ENCODE measurements at places on chromosomes 2 and 18.

DNA sequence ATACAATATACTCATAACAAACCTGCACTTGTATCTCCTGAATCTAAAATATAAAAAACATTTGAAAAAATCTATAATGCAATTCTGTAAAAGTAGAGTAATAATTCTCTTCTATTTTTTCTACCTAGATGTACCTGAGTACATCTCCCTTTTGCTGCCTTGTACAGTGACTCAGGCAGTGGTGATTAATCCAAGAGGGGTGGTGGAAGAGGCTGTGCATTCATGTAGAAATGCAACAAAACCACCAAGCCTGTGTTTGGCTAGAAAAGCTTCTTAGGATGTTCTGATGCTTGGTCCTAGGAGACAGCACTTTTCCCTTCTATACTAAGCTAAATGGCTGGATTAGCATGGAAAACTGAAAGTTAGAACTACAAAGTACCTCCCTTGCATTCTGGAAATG is 245.8 kb downstream of the DPP10 start:
- peak; percentile 5 for DNase-seq

GRCh38 chr2:78056976-78057375 is 534.8 kb upstream of the LRRTM4 start:
- no peak for DNase-seq

DNA sequence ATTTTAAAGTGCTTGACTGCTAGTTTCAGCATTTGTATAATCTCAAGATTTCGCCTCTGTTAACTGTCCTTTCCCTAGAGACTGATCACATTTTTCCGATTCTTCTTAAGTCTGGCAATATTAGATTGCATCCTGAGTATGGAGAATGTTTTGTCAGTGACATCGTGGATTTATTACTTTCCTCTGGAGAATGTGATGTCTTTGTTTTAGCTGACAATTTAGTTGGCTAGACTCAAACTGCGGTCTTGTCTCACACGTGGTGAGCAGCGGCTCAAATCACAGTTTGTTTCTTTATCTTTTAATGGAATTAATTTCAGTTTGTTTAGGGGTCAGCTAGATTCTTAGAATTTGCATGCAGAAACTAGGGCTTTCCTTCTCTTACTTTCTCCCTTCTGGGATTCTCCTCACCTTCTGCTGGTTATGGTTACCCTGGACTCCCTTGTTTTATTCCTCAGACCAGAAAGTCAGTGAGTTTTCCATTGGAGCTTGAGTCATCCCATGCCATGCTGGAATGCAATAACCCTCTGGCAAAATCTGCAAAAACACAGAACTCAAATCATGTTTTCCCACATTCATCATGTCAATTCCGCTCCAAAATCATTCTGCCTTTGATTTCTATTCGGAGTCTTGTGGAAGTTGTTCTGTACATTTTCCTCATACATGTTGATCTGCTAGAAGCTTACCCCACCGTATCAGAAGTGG is 327.2 kb upstream of the TRIB2 start:
- no peak for DNase-seq

- no peak for DNase-seq
Measured at GRCh38 chr2:45121236-45121927, 112.1 kb upstream of the SIX2 start.

- DNase-seq, result no peak
Measured at GRCh38 chr18:62583376-62583775, 60.6 kb downstream of the ZCCHC2 start.

DNA sequence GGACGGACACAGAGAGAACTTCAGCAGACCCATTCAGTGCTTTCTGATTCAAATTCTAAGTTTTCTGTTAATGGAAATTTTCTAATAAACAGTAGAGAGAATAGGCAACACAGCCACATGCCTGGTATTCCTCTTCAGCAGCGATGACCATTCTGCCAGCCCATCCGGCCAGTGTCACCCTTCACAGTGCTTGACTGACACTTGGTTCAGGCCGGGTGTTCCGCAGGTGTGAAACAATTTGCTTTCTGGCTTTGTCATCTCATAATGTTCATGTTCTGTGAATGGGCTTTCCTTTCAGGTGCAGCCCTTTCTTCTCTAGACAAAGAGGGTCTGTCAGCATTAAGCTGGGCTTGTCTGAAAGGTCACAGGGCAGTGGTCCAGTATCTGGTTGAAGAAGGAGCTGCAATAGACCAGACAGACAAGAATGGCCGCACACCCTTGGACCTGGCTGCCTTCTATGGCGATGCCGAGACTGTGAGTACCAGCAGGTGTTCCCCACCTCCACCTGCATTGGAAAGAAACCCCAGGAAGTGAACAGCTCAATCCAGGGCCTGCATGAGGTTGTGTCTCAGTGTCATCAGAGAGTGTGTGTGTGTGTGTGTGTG is 67.0 kb downstream of the WDSUB1 start:
- no peak for DNase-seq

DNA sequence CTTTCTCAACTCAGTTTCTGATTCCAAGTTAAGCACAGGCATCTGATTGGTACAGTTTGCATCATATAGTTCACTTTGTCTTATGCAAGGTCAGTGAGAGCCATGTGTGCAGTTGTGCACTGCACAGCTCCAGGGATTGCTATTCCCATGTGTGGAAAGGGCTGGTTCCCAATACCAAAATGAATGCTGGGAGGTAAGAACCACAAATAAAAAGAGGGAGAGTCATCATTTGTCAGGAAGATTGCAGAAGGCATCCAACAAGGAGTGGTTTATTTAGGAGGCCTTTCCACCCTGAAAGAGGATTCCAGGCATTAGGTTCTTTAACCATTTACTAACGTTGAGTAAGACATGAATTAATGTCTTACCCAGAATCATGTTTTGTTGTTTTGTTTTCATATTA is 141.2 kb upstream of the ST6GAL2 start:
- DNase-seq, result no peak

DNA sequence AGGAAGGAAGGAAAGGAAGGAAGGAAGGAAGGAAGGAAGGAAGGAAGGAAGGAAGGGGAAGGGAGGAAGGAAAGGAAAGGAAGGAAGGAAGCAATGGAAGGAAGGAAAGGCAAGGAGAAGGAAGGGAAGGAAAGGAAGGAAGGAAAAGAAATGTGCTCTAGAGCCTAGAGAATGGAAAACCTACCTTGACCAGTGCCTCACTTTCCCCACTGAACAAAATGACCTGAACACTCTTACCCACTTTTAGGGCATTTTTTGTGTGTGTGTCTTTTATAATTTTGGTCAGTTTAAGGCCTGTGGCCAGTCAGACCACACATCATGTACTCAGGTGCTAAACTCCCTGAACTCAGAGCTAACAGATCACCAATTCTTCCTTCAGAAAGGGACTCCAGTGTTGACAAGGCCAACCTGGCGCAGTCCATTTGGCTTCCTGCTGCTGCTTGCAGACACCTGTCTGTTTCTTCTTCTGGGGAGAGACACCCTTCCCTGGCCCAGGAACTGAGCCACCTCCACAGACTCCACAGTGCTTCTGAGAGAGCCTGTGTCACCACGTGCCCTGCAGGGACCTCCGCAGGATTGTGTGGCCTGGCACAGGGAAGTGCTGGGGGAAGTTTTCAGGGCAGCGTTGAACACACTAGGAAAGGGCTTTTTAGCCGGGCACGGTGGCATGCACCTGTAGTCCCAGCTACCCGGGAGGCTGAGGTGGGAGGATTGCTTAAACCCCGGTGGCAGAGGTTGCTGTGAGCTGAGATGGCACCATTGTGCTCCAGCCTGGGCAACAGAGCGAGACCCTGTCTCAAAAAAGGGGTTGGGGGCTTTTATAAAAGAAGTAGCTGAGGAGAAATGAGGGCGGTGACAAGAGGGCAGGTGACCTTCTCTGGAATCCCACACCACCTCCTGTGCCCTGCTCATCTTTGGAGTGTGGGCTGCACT is 57.2 kb downstream of the DDX1 start:
- DNase-seq, result no peak

Measured in ACHN (cell line).